ENCODE measurements at places on chromosomes 4 and X.

DNA sequence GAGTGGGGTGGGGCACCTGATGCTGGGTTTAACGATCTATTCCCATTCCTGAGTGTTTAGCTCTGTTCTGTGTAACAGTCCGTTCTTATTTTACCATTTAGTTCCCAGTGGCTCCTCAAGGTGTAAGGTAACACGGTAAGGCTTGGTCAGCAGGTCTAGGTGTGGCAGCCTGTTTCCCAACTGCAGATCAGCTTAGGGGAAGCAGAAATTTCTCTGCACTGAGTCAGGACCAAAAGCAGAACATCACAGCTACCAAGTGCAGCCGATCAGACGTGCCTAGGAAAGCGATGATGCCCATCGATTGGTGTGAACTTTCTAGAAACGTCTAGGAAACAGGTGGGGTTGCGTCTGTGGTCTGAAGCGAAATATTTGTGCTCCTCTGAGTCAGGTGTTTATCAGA, 240.1 kb downstream of the STIM2 start:
- DNase-seq = no peak

DNA sequence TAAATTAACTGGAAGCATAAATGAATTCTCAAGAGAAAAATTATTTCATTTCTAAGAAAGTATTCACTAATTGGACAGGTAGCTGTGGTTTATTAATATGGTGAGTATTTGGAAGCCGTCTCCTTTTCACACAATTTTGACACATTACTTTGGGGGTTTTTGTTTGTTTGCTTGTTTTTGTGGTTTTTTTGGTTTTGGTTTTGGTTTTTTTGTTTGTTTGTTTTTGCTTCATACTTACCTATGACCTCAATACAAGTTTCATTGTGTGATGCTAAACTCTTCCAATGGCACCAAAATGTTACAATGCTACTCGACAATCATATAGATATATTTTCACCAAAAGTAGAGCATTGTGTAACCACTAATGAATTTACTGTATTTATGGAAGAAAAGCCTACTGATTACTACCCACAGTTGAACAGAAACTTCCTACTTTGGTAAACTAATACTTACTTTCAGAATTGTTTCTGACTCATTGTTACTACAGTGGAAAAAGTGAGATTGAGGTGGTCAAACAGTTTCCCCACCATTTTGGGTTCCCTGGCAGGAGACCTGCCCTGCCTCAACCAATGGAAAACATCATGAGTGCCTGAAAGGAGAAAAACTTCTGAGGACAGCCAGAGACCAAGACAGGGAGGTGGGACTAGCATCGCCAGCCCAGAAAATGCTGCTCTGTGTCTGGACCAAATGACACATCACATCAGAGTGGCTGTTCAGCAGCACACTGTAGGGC, 443.1 kb downstream of the HNRNPD start:
- DNase-seq = no peak

DNA sequence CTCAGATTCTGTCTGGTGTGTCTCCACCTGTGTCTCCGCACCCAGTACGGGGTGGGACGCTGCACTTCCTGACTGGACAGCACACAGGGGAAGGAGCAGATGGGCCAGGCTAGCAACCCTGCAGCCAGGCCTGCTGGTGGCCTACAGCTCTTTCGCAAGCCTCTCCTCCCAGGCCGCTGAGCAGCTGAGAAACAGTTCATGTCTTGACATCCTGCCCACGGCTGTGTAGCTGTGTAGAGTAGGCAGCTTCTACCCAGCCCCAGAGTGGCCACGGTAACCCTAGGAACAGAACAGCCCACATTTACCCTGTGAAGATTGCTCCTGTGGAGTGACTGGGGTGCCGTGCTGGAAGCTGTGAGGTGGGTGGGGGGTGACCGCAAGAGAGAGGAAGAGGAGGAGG, 38.9 kb downstream of the CCNQ start:
- DNase-seq = no peak

GRCh38 chr4:115851918-115852766, 738.7 kb upstream of the NDST4 start:
- DNase-seq = no peak

- no peak for DNase-seq
Observed at GRCh38 chr4:18803781-18804180, 782.2 kb upstream of the LCORL start.

DNA sequence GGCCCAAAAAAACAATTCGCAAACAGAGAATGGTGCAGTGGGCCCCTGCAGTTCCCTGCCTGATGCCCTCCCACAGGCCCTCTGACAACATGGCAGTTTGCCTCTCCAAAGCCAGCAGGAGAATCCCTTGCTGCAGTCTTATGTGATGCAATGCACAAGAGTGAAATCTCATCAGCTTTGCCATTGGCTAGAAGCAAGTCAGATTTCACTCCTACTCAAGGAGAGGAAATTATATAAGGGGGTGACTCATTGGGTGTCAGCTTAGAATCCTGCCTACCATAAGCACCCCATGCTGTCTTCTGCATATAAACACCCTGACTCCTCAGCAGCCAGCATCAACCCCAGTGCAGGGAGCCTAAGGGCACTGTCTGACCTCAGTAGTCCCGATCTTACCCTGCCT, 157.3 kb upstream of the LDB2 start:
- no peak for DNase-seq

GRCh38 chr4:40253906-40254305, 57.1 kb downstream of the RHOH start:
- DNase-seq = no peak

GRCh38 chr4:82213485-82214417, 160.0 kb downstream of the HNRNPD start:
- DNase-seq = no peak

GRCh38 chr4:86338521-86338920, 21.3 kb downstream of the MAPK10 start:
- DNase-seq = no peak
